NCI-H1694 treated with DMSO at 0.1 percent for 48 hours (cell line): ENCODE measurements at places on chromosomes 6 and 20.

GRCh38 chr20:51164731-51165130, 141.8 kb upstream of the KCNG1 start:
- DNase-seq, result no peak

DNA sequence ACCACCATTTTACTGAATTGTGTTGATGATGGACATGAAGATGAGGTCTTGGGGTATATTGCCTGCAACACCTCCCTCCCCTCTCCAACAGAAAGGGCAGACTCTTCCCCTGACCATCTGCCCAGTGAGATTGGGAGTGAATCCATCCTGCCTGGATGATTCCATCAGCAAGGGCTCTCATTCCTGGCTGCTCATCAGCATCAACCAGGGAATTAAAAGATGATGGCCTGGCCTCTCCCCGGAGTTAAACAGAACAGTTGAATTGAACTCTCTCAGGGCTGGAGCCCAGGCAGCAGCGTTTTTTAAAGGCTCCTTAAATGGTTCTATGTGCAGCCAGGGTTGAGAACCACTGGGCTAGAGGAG, 14.6 kb upstream of the MRPS18A start:
- DNase-seq, result no peak

GRCh38 chr20:25076731-25077609, 5.0 kb downstream of the VSX1 start:
- DNase-seq, result peak; percentile 88

DNA sequence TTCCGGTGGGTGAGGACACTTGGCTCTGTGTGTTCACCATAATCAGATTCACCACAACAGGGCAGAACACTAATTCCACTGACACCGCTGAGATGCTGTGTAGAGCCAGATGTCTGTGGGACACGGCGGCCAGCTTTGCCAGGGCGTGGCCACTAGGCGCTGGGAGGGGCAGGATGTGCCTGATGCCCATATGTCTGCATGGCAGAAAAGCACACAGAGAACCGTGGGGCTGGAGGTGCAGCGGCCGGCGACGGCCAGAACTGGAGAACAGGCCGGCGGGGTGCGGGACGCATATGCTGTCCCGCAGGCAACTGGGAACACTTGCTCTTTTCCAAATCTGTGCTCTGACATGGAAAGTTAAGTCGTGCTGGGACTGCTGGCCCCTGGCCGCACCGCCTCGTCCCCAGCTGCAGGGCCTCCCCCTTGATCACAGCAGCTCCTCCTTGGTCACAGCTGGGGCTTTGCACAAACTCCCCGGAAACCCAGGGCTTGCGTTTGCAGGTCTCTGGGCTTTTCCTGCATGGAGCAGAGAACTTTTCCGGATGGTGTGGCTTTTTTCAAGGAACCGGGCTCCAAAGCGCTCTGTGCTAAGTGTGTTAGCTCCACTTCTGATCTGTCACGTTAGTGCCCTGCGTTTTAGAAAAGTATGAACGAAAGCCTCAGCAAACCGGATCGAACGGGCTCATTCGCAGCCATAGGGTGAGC, 31.1 kb downstream of the NTSR1 start:
- DNase-seq, result peak; percentile 41

- DNase-seq, result no peak
Measured at GRCh38 chr6:109019911-109020310, 74.7 kb downstream of the SESN1 start.

DNA sequence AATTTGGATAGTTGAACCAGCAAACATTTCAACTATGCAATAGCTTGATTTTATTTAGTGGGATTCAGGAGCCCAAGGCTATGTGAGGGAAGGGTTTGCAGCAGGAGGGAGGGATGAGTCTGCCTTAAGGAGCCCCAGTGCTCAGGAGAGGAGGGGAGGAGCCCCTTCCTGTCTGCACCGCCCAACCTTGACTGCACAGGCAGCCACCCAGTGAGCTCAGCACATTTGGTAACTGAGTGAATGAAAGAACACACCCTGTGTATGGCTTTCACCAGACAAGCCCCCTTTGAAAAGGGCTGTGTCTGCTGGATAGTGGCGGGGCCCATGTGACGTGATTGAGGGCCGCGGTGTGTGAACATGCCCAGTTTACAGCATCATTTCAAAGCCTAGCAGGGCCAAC, 17.0 kb downstream of the DACT2 start:
- no peak for DNase-seq

GRCh38 chr6:149114167-149114566, 203.3 kb upstream of the TAB2 start:
- no peak for DNase-seq

GRCh38 chr20:24109537-24109936, 121.0 kb upstream of the GGTLC1 start:
- DNase-seq, result no peak

- no peak for DNase-seq
Measured at GRCh38 chr6:156449569-156449968, 327.6 kb upstream of the ARID1B start.

GRCh38 chr6:9205645-9206044, 770.3 kb upstream of the SLC35B3 start:
- no peak for DNase-seq

DNA sequence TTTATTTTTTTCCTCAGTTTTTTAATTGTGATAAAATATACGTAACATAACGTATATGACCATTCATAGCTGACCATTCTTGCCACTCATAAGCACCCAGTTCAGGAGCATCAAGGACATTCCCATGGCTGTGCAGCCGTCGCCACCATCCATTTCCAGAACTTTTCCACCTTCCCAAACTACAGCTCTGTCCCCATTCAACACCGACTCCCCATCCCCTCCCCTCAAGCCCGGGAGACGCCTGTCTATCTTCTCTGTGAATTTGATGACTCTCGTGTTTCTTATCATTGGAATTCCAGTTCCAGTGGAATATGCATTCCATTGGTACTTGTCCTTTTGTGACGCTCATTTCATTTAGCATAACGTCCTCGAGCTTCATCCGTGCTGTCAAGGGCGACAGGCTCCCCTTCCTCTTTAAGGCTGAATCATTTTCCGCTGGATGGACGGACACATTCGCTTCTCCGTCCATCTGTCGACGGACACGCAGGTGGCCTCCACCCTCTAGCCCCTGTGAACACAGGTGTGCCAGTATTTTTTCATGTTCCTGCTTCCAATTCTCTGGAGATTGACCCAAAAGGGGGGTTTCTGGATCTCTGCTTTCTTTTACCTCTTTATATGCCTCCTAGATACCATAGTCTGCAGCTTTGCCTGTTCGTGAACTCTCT, 88.1 kb downstream of the YTHDF1 start:
- no peak for DNase-seq

DNA sequence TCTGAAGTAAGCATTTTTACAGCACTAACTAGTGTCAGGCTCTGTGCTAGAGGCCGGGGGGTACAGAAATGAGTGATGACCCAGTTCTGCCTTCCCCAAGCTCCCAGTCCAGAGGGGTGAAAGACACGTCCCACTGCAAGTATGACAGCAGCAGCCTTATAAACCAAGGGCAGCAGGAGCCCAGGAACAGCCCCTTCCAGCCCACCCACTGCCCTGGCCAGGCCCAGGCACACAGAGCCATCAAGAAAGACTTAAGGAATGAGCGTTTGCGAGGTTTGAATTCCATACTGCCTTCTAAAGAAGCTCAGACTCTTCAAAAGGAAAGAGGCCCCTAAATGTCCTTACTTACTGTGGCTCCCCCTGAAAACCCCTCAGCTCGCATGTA, 10.0 kb downstream of the TRERF1 start:
- no peak for DNase-seq

- DNase-seq, result no peak
Measured at GRCh38 chr20:56431471-56431870, 19.4 kb downstream of the CASS4 start.

GRCh38 chr6:45681860-45682511, 304.3 kb upstream of the SUPT3H start:
- DNase-seq, result no peak

DNA sequence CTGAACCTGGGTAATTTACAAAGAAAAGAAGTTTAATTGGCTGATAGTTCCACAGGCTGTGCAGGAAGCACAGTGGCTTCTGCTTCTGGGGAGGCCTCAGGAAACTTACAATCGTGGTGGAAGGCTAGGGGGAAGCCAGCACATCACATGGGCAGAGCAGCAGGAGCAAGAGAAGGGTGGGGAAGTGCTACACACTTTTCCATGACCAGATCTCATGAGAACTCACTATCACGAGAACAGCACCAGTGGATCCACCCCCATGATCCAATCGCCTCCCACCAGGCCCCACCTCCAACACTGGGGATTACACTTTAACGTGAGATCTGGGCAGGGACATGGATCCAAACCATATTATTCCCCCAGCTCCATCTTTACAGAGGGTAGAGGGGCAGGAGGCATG, 166.4 kb downstream of the NFATC2 start:
- no peak for DNase-seq

GRCh38 chr20:49892260-49892659, 23.1 kb downstream of the SPATA2 start:
- no peak for DNase-seq

DNA sequence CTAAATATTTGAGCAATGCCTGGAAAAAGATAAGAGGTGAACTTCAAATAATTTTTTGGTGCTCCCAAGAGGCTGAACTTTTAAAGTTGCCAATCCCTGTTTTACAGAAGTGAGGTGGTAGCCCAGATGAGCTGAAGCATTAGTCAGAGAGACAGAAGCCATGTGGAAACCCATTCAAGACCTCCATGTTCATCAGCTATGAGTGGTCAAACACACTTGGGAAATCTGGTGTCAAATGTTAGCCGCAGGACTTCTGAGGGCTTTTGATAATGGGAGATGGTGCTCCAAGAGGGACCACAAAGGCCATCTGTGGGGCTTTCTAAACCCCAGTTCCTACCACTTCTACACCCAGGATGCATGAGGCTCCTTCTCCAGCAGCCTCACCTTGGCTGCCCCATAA, 77.5 kb upstream of the MRPS10 start:
- no peak for DNase-seq

- DNase-seq, result no peak
Measured at GRCh38 chr20:43040427-43040826, 149.3 kb downstream of the PTPRT start.

- DNase-seq, result no peak
Measured at GRCh38 chr6:37960139-37960935, 140.8 kb downstream of the ZFAND3 start.

DNA sequence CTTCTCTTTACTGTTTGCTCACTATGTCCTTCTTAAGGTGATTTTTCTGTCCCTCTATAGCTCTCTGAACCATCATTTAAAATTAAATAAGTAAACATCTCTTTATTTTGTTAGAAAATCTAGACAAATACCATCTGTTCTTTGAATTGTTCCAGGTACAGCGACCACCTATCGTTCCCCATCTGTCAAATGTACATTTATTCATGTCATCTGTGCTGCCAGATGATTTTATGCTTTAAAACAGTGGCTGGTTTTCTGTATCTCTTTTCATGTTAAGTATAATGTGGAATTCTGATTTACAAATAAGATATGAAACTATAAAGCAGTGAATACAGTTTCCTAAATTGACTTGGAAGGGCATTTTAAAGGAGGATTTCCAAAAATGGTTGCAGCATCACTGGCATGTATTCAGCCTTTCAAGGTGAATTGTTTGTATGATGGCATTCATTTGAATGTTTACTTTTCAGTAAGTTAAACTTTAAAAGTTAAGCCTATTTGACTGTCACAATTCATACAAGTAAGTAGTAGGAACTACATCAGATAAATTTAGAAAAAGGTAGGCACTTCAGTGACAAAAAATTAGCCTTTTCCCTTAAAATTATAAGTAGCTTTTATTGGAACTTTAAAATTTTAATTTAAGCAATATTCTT, 92.6 kb upstream of the CLVS2 start:
- peak; percentile 17 for DNase-seq

DNA sequence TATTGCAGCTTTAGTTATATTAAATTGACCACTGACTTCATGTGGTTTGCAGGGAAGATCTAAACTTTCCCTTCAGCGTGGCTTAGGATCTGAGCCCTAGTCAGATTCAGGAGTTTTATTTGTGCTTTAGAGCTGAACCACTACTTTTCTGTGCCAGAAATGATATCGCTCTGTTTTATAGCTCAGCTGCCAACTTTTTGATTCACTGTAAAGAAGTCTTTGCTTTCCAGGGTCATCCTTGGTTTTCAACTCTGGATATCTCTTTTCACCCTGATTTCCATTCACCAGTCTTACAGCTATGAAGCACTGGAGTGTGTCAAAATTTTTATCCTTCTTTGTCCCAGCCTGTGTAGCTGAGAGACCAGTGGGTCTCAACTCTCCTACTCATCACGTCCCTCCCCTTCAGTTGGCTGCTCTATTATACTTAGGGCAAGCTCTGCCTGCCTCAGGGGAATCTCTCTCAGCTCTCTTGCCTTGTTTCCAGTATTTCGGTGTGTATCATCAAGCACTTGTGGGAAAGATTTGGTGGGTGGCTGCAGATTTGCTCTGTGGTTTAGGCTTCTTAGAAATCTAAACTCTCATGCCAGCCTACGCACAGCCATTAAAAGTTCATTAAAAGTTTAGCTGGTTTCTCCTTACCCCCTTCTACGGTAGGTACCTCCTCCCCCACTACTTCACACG, 425.5 kb downstream of the TENT5A start:
- DNase-seq, result no peak
